ENCODE measurements at places on chromosomes 5 and 9.

DNA sequence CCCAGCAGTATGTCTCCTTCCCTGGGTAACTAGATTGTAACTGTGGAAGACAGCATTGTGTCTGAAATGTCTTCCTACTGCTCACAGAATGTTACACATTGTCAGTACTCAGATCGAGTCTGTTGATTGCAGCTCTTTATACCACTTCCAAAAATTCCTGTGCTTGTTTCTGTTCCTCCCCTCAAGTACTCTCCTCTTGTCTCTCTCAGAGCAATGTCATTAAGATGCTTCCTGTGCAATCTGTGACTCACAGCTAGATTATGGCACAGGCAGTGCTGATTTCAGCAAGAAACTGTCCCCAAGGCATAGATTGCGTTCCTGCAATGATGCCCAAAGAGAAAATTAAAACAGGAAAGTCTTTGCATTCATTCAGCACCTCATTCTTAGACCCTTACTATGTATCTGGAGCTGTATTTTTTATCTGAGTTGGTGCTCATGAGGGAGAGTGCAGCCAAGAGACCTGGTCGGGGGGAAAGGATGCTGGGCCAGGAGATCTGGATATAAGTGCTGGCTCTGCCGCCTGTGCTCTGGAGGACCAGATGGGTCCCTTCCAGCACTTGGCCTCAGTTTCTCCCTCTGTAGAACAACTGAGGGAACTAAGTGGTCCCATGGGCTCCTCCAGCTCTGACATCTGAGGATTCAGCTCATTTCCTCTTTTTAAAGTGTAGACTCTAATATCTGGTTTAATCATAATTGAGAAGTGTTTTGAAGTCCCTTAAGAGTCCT, 40.8 kb upstream of the GNPDA1 start:
- no peak for DNase-seq

- DNase-seq: no peak
Measured at GRCh38 chr5:1648806-1649205, 125.0 kb upstream of the LPCAT1 start.

DNA sequence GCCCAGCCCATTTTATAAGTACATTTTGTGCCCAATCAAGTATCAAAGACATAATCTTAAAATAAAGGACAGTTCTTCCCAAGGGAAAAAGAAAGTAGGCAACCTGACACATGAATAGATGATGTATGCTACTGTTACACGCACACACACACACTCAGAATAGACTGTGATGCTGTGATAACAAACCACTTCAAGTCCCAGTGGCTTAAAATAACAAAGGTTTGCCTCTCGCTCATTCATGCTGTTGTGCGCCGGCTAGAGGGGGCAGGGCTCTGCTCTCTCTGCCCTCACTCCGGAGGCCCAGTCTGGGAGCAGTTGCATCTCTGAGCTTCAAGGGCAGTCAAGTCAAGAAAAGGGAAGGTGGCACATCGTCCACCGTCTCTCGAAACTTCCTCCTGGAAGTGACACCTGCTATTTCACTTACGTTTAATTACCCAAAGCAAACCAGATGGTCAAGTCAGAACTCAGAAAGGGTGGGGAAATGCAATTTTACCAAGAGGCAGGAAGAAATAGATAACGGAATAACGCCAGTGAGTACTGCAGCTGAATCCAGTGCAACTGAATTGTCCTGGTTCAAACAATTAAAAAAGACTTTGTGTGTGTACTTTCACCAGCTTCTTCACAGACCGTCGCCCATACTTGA, 43.3 kb downstream of the ANKRD33B start:
- no peak for DNase-seq

DNA sequence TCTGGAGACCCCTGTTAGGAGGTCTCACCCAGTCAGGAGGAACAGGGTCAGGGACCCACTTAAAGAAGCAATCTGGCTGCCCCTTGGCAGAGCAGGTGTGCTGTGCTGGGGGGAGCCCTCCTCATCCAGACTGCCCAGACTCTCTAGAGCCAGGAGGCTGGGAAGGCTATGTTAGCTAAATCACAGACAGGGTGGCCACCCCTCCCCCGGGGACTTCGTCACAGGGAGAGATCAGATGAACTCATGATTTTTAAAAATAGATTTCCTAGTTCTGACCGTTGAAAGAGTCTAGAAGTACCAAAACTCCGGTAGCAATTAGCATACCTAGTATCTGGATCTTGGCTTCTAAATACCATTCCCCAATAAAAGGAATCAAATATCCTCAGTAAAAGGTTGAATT, 35.0 kb upstream of the FOXB2 start:
- DNase-seq: no peak

GRCh38 chr5:16592255-16592654, 24.5 kb downstream of the RETREG1 start:
- DNase-seq: no peak

DNA sequence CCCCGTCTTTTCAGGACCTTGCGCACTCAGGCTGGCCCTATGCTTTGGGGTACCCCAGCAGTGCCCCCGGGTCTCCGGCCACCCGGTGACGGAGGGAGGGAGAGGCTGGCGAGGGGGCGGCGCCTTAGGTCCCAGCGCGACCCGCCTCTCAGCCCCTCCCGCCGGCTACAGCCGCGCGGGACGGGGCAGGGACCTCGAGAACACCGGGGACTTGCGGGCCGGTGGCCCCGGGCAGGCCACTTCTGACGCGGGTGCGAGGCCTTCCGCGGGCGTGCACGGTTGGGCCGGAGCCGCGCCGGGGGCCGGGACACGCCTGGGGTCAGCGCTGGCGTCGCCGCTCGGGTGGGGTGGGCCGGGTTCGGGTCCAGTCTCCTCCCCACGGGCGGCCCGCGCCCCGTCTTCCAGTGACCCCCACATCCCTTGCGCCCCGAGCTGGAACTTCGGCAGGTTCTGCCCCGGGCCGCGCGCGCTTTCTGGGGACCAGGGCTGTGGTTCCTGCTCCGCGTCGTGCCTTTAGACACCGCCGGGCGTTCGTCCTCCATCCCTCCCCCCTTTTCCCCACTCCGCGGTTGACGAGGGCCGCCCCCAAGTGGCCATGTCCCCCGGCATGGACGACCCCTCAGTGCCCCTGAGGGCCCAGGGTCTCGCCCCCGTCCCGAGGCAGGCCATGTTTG, 3.8 kb upstream of the SQSTM1 start:
- no peak for DNase-seq

DNA sequence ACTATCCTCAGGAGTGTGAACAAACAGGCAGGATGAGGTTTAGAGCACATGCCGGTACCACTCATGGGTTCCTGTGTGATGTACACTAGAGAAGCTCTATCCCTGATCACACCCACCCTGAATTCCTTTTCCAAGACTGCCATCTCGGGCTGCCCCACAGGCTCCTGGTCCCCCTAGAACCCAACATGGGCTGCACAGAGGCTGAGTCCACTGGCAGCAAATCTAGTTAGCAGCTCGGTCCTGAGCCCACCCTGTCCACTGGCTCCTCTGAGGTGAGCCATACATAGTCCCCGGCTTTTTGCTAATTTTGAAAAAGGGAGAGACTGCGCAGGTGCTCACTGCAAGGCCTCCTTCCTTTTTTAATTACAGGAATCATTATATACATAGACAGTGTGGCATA, 227.0 kb downstream of the FSTL4 start:
- no peak for DNase-seq

- DNase-seq: no peak
Measured at GRCh38 chr9:137763271-137763955, 114.2 kb upstream of the CACNA1B start.

DNA sequence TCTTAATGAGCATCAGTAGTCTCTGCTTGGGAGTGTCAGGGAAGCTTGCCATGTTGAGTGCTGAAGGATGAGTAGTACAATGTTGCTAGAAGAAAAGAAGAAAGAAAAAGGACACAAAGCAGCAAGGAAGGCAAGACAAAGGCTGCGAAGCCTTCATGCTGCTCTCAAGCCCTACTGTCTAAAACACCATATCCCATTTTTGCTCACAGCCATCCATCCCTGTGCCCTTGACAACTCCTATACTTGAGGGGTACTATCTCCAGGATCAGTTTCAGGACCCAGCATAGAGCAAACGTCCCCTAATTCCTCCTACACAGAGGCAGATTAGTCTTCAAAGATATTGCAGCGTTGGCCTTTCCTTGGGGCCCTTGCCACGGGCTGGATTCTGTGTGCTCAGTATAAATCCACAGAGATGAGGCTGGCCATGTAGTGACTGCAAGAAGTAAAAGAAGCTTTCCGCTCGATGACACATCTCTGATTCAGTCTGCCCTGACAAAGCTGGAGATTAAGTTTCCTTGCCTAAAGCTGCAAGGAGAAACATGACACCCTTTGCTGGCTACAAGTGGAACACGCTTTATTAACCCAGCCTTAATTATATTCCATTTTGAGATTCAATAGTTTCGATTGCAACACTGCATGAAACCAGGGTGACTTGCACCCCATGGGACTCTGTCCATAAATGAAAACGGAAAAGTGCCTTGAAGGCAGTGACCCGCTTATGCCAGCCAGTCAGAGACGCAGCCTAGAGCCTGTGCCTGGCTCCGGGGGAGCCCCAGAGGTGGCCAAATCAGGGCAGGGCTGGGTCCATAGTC, 304.6 kb downstream of the ACTL7B start:
- no peak for DNase-seq

- DNase-seq: no peak
Measured at GRCh38 chr5:51960617-51961121, 577.4 kb downstream of the ISL1 start.

GRCh38 chr5:79032031-79032695, 37.3 kb downstream of the DMGDH start:
- no peak for DNase-seq

GRCh38 chr5:14676320-14676719, 11.8 kb downstream of the OTULIN start:
- DNase-seq: no peak

DNA sequence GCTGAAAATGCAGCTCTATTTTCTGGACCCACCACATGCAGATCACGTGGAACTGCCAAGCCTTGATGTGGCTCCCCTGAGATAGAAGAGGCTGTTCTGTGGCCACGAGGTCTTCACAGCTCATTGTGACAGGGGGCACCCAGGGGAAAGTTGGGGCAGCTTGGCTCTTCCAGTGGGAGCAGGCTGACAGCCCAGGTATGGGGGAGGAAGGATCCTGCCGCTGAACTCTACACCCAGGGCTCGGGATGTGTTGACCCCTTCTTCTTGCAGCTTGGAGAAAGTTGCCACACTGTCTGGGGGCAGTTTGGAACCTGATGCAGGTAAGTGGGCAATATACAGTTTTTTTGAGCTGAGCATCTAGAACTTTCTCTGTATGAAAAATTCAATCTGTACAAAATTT, 133.6 kb upstream of the PITX1 start:
- no peak for DNase-seq

DNA sequence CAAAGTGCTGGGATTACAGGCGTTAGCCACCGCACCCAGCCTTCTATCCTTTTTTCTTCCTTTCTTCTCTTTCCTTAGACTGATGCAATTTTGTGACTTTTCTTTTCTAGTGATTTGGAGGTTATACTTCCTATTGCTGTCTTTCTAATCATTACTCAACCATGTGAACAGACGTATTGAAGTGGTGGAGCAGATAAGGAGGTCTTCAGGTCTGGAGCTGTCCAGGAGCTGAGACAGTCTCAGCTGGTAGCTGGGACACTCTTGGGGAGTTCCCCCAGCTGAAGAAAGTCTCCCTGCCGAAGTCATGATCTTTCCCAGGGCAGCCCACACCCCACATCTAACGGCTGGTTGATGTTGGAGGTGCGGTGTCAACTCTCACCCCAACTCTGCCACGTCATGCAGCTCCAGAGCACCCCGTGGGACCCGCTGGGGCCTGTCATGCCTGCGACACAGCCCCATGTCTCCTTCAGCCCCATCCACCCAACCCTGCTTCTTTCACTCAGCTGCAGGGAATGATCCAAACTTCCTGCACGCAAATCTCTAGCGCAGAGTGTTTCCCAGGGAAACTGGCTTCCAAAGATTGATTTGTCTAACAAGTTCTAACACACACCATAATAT, 41.1 kb downstream of the NSUN2 start:
- no peak for DNase-seq

DNA sequence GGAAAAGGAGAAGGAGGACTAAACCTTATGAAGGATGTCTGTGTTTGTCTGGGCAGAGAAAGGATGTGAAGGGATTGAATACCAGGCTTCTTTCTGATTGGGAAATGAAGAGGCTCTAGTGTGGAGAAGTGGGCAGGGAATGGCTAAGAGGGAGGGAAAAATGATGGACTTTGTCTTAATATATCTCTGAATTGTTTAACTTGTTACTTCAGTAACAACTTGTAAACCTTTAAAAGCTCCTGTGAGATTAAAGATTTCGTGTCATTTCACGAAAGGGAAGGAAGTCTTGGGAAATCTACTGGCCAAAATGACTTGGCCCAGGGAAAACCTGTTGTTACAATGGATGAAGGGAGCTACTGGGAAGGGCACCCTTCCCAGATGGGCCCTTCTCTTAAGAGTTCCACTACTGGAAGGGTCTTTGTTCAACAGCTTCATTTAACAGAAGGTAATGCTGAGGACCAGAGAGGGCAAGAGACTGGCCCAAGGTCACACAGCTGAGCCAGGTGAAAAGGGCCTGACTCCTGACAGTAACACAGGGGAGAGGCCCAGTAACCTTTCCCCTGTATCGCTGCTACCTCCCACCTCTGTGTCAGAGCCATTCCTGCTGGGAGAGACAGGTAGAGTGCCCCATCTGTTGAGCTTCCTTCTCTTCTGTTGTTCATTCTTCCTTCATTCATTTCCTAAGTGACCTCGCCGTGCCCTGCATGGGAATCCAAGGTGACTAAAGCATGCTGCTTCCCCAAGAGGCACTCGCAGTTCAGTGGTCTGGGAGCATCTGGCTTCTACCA, 5.1 kb upstream of the TCOF1 start:
- DNase-seq: no peak

- no peak for DNase-seq
Measured at GRCh38 chr9:127629468-127630081, 17.5 kb downstream of the STXBP1 start.

GRCh38 chr9:127399736-127400269, 2.8 kb downstream of the SLC2A8 start:
- DNase-seq: no peak

DNA sequence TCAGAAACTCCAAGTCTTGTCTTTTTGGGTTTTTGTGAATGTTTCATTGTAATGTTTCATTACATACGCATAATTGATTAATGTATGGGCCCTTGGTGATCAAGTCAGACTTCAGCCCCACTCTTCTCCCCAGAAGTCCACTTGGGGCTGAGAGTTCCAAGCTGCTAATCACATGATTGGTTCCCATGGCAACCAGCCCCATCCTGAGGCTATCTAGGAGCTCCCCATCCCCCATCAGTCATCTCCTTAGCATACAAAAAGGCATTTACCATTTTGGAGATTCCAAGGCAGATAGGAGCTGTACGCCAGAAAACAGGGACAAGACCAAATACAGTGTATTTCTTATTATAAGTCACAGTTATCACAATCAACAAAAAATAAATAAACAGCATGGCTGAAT, 22.9 kb upstream of the SYK start:
- no peak for DNase-seq

- DNase-seq: no peak
Measured at GRCh38 chr5:59559847-59560246, 333.7 kb downstream of the PDE4D start.

- DNase-seq: peak; percentile 70
Measured at GRCh38 chr5:134101686-134102439, 12.6 kb upstream of the TCF7 start.

GRCh38 chr5:108467563-108467962, 85.7 kb upstream of the FBXL17 start:
- DNase-seq: no peak

GRCh38 chr9:21687351-21687750, 115.1 kb upstream of the MTAP start:
- no peak for DNase-seq

- no peak for DNase-seq
Measured at GRCh38 chr5:123085638-123086286, 3.3 kb upstream of the PRDM6 start.
